WERI-Rb-1 (cell line): ENCODE measurements at places on chromosomes 6 and 20.

DNA sequence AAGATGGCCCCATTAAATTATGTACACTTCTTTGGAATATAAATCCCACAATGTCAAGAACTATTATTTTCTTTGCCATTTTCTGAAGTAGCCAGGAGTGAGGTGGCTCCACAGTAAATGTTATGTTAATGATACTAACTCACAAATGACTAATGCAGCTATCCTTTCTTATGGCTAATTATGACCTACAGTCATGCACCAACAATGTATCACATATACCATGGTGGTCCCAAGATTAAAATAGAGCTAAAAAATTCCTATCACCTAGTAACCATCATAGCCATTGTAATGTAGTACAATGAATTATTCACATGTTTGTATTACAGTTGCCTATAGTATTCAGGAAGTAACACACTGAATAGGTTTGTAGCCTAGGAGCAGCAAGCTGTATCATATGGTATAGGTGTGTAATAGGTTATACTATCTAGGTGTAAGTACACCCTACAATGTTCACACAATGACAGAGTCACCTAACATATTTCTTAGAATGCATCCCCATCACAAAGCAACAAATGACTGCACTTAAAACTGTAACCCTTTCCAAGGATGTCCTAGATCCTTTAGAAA, 15.3 kb downstream of the ECHDC1 start:
- DNase-seq = no peak

DNA sequence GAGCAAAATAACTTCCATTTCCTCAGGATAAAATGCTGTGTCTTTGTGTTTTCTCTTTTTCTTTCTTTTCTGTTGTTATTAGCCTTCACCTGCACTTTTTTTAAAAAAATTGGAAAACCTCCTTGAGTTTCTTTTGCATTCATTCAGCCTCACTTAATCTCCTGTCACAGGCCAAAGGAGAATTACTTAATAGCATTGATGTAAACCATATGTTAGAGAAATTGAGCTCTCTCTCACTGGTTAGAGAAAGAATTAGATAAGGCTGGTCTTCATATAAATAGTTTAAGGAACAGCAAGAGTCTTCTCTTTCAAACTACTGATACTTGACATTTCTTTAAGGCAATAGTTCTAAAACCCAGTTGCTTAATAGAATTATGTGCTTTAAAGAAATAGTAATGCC, 564.2 kb downstream of the TFAP2B start:
- DNase-seq = no peak

GRCh38 chr6:46476301-46476700, 14.9 kb downstream of the RCAN2 start:
- DNase-seq = no peak

DNA sequence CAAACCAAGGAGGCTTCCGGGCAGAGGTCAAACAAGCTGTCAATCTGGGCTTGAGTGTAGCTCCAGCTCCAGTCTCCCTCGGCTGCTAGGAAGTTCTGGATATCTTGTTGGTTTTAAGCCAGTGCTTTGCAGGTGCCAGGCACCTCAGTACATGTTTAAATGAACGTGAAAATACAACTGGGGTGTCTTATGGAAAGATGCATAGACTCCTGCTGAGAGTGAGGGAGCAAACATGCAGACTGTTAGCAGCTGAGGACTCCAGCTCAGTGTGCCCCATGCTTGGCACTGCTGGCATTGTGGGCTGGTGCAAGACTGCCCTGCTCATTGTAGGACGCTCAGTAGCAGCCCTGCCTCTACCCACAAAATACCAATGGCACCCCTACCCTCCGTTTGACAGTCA, 28.5 kb downstream of the ERMARD start:
- no peak for DNase-seq

GRCh38 chr20:51440589-51440988, 101.9 kb downstream of the NFATC2 start:
- no peak for DNase-seq

DNA sequence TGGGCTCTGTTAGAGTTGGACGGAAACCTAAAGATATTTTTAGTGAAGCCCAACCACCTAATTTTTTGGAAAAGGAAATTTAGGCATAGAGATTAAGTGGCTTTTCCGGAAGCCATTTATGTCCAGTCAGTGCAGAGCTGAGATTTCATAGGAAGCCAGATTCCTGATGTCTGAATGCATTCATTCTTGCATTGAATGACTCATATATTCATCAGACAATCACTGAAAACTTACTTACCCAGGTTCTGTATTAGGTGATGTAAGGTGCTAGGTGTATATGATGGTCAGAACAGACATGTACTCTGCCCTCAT, 4.1 kb downstream of the SH3BGRL2 start:
- no peak for DNase-seq

GRCh38 chr6:149963212-149963461, 606 bp upstream of the ULBP1 start:
- DNase-seq = peak; percentile 58

DNA sequence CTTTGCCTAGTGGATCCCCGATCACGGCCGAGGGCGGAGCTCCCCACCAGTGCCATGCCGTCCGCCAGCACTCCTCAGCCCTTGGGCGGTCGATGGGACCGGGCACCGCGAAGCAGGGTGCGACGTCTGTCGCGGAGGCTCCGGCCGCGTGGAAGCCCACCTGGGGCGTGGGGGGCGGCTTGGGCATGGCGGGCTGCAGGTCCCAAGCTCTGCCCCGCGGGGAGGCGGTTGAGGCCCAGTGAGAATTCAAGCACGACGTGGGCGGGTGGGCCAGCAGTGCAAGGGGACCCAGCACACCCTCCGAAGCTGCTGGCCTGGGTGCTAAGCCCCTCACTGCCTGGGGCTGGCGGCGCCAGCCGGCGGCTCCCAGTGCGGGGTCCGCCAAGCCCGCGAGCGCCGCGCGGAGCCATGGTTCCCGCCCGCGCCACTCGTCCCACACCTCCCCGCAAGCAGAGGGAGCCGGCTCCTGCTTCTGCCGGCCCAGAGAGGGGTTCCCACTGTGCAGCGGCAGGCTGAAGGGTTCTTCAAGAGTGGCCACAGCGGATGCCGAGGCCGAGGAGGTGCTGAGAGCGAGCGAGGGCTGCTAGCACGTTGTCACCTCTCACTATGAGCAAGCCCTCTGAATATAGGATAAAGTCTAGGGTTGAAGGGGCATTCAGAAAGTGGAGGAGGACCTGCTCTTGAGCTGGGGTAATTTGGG, 128.6 kb downstream of the GRM4 start:
- no peak for DNase-seq

DNA sequence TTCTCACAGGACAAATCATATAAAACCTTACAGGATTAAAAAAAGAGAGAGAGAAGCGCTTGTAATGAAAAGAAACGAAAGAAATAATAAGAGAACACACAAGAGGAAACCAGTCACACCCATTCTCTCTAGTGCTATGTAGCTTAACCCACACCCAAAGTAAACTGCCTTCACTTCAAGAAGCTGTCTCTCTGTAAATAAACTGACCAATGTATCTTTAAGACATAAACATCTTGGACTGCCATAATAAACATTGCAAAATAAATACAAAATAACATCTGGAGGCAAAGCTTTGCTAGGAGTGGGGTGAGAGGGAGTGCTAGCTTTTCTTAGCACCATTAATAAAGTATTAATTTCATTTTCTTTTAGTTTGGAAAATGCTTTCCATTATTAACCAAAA, 61.6 kb upstream of the RNF146 start:
- no peak for DNase-seq

- no peak for DNase-seq
These were observed 27.1 kb downstream of the CHMP4B start for GRCh38 chr20:33838035-33838864.
